Left renal pelvis (tissue), 4 donors: ENCODE measurements at places on chromosomes 4 and X. TPM values are rescaled to one million over a fixed set of nuclear protein-coding genes. Genes with fewer than 3 reads are reported as not detected.
A peak's percentile ranks its signal among the peaks of the same experiment; 100 is the strongest.

GRCh38 chrX:72621625-72622485 lies 49.2 kb upstream of the HDAC8 start:
- DNase-seq: no peak

GRCh38 chrX:9525511-9526248 lies 60.8 kb downstream of the TBL1X start:
- DNase-seq: no peak

DNA sequence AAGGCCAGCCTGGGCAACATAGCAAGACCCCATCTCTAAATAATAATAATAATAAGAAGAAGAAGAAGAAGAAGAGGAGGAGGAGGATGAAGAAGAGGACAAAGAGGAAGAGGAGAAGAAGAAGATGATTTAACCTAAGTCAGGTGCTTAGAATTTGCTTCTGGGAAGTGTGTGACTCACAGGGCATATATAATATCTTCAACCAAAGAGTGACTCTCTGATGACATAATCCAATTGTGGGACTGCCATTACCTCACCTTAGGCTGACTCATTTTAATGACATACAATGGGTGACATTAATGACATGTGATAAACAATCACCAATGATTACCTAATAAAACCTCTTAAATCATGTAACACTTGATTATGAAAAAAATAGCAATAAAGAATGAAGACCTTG lies 32.7 kb upstream of the MBTPS2 start:
- DNase-seq: no peak

DNA sequence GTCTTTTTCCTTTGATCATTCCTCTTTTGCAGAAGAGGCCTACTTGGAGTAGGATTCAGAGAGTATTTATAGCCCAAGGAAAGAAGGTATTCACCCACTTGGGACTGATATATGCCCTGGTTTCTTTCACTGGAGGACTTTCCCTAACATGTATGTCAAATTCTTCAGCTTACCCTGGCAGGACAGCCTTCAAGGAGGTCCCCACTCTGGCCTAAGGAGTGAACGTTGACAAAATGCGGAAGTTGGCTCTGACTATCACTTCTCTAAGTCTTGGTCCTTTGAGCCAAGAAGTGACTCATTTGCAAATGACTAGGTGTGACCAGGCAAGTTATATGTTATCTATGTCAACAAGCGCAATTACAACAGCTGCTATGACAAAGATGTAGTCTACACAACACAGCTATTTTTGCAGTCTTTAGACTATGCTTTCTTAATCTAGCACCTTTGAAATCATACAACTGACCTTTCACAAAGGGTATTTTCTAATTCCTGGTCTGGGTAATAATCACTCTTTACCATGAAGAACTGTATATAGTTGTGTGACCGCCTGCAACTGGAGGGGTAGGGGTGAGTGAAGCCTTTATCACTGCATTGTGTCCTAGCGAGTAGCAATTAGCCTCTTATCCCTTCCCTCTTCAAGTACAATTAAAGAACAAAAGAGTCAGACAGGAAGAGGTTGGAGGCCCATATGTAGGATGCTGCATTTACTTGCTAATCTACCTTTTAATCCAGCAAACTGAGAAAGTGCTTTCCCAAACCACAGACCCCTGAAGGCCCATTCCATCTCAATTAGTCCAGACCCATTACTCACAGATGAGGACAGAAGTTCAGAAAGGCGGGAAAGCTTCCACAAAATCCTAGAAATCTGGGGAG lies 50.1 kb downstream of the RASGEF1B start:
- DNase-seq: no peak

Gene UGT2B17
- polyA plus RNA-seq: not detected

DNA sequence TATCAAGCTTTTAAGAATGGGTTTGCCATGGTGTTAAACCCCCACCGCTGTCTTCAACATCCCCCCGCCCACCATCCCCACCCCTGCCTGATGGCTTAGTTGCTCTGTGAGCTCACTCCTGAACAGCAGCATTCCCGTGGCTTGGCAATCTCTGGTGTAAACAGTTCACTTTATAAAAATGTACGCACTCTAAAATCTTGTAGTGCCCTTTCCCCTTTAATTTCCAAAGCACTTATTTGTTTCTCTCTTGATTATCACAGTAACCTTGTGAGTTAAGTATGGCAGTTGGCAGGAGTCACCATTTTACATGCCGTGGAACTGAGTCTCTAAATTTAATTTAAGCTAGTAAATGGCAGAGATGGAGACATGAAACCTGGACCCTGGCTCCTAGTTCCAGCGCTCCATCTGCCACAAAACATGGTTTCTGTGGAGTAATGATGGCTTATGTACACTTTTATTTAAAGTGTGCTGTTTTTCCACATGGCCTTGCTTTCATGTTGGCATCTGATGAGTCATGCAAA lies 123.1 kb downstream of the AFF1 start:
- DNase-seq: no peak

- DNase-seq: no peak
Observed at GRCh38 chrX:33726281-33727160, 405.6 kb downstream of the FAM47A start.

DNA sequence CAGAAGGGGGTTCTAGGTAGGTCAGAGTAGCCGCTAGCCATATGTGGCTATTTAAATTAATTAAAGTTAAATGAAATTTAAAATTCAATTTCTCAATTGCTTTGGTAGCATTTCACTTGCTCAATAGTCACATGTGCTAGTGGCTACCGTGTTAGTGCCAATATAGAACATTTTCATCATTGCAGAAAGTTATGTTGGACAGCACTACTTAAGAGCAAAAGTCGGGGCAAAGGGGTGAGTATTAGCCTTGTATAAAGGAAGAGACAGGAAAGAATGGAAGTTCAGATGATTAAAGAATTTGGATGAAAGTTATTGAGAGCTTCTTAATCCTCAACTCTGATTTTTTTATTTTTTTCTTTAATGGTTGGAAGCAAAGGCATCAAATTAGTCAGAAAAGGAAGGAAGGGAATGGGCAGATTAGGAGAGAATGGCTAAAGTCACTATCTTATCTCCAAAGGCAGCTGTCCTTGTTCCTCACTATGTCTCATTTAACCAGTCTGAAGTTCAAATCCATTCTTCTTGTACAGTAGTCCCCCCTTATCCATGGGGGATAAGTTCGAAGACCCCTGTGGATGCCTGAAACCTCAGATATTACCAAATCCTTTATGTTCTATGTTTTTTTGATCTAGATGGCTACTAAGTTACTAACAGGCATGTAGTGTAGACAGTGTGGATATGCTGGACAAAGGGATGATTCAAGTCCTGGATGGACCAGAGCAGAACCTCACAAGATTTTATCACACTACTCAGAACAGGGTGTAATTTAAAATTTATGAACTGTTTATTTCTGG lies 22.9 kb downstream of the OCIAD1 start:
- DNase-seq: no peak

Gene F11
- 2.2 TPM for polyA plus RNA-seq

- DNase-seq: no peak
Observed at GRCh38 chr4:128986908-128987307, 106.4 kb downstream of the SCLT1 start.

- DNase-seq: no peak
Observed at GRCh38 chr4:173958445-173958844, 325.0 kb downstream of the FBXO8 start.

GRCh38 chr4:8916351-8916885 lies 44.8 kb upstream of the HMX1 start:
- DNase-seq: no peak

DNA sequence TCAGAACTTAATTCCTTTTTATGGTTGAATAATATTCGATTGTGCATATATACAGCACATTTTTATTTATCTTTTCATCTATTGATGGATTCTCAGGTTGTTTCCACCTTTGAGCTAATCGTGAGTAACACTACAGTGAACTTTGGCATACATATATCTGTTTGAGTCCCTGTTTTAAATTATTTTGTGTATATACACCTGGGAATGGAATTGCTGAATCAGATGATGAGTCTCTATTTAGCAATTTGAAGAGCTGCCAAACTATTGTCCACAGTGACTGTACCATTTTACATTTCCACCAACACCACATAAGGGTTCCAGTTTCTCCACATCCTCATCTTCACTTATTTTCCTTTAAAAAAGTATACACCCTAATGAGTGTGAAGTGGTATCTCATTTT lies 166.2 kb upstream of the FGF13 start:
- no peak for DNase-seq

- DNase-seq: no peak
Observed at GRCh38 chr4:152063621-152064240, 302.9 kb upstream of the GATB start.

Gene NWD2
- 0.01 TPM for polyA plus RNA-seq

- no peak for DNase-seq
Observed at GRCh38 chr4:16078195-16078760, 5.5 kb downstream of the PROM1 start.

- DNase-seq: no peak
Observed at GRCh38 chr4:123880631-123881030, 484.0 kb downstream of the SPRY1 start.

GRCh38 chr4:150874338-150875226 lies 140.5 kb downstream of the LRBA start:
- no peak for DNase-seq

Gene C4orf36
- polyA plus RNA-seq: 0.98 TPM

Gene STK32B
- 3.2 TPM for polyA plus RNA-seq

DNA sequence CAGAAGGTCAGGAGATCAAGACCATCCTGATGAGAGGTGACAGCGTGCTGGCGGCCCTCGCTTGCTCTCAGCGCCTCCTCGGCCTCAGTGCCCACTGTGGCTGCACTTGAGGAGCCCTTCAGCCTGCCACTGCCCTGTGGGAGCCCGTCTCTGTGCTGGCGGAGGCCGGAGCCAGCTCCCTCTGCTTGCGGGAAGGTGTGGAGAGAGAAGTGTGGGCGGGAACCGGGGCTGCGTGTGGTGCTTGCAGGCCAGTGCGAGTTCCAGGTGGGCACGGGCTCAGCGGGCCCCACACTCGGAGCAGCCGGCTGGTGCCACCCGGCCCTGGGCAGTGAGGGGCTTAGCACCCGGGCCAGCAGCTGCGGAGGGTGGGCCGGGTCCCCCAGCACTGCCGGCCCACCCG lies 286.9 kb downstream of the RAPGEF2 start:
- no peak for DNase-seq

- no peak for DNase-seq
Observed at GRCh38 chrX:121598356-121598755, 550.9 kb downstream of the GLUD2 start.

DNA sequence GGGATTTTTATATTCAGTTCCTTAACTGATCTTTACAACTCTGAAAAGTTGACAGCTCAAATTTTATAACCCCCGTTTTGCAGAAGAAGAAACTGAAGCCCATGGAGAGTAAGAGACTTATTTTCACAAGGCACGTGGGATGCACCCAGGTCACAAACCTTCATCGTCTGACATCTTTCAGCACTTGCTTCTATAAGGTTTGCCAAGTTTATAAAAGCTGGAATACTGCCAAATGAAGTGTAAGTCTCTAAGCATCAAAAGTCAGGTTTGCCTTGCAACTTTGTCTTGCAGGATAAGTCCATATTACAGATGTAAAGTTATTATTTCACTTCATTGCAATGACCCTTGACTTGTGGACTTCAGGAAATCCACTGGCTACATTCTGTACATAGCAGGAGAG lies 6.3 kb upstream of the KCNIP4 start:
- DNase-seq: peak; percentile 24

Gene USP51
- 11.4 TPM for polyA plus RNA-seq

DNA sequence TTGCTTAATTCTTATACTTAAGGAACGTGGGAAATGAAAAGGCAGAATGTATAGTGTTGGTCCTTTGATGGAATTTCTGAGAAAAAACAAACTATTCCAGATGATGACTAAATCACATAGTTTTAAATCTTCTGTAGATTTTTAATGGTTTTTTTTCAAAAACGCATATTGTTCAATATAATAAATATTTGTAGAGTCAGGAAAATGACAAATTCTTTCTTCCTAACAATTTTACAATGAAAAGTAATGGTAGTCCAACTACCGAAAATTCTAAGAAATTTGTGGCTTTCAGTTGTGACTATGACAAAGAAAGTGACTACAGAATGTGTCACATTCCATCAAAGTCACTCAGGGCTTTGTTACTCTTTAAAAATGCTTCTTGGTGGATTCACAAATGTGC lies 164.8 kb upstream of the PITX2 start:
- no peak for DNase-seq

DNA sequence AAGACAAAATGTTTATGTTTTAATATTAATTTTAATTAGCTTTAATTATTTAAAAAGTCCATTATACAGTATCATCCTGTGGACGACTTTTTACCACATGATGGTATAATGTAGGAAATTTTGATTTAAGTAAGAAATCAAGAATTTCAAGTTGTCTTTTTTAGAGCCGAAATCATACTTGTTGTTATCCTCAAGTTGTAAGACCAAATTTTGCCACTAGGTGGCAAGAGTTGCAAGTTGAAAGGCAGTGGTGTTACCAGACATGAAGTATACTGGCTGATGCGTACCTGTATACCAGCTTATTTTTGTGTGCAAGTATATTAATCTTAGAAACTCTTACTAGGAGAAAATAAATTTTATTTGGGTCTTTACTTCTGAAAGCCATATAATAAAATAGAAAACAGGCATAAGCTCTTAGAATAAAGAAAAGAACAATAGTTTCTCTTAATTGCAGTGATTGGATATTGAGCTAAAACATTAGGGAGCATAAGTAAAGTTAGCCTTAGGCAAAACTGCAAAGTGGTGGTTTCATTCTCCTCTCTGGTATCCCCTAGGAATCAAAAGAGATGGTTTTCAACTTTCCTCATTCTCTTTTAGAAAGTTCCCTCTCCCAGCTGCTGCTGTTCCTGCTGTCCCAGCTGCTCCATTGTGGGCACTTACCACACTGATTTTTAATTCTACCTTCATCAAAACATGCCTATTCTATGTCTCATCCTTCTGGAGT lies 118.0 kb upstream of the WDFY3 start:
- DNase-seq: peak; percentile 16

Gene RTL5
- 25.8 TPM for polyA plus RNA-seq

- no peak for DNase-seq
Observed at GRCh38 chr4:40502934-40503333, 126.7 kb downstream of the RBM47 start.

GRCh38 chr4:112266823-112267222 lies 18.9 kb downstream of the TIFA start:
- no peak for DNase-seq

GRCh38 chr4:123198706-123199105 lies 197.9 kb upstream of the SPRY1 start:
- no peak for DNase-seq

DNA sequence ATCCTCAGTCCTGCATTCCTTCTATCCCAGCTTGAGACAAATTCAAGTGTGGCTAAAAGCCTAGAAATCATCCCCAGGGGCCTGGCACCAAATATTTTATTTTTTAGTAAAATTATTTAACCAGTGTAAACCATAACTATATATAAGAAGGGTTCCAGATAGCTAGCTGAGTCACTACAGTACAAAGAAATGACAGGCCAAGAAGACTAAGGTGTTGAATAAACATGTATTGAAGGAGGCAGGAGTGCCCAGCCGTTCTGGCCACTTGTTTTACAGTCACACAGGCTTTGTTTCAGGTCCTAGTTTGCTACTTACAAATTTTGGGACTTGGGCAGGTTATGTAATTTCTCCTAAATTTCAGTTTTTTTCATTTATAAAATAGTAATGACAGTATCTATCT lies 225.9 kb upstream of the PITX2 start:
- DNase-seq: no peak
